ENCODE measurements at places on chromosomes 7 and 10. TPM values are rescaled to one million over a fixed set of nuclear protein-coding genes. Genes with fewer than 3 reads are reported as not detected.

- peaks cover 14% of the 10 kb centered on the region for H3K27me3 ChIP-seq
- no peak overlapping the region for H3K4me3 ChIP-seq
- H3K4me1 ChIP-seq = no peaks in the 10 kb centered on the region
- no peaks in the 10 kb centered on the region for H3K36me3 ChIP-seq
These were observed 217.7 kb downstream of the TMEM178B start for GRCh38 chr7:141291541-141291940.

AMZ1 gene
- total RNA-seq = not detected

VPS37D gene
- total RNA-seq = 1.1 TPM

GRCh38 chr7:65404020-65404419, 30.4 kb downstream of the ZNF92 start:
- H3K4me3 ChIP-seq = no peak overlapping the region
- H3K36me3 ChIP-seq = peaks cover 12% of the 10 kb centered on the region
- no peaks in the 10 kb centered on the region for H3K4me1 ChIP-seq
- no peak overlapping the region for H3K27ac ChIP-seq
- H3K27me3 ChIP-seq = no peaks in the 10 kb centered on the region

NEUROG3 gene
- total RNA-seq = not detected

VWDE gene
- 92.6 TPM for total RNA-seq

TMEM184A gene
- 0.31 TPM for total RNA-seq

HDAC9 gene
- 0.31 TPM for total RNA-seq

ANK3 gene
- total RNA-seq = 25.0 TPM

TFR2 gene
- total RNA-seq = 121 TPM

GRCh38 chr10:131689486-131689885, 211.3 kb upstream of the PPP2R2D start:
- DNase-seq = no peak
- H3K36me3 ChIP-seq = no peaks in the 10 kb centered on the region
- H3K27me3 ChIP-seq = no peaks in the 10 kb centered on the region
- no peak overlapping the region for H3K4me3 ChIP-seq

- peaks cover 25% of the 10 kb centered on the region for H3K36me3 ChIP-seq
- no peak overlapping the region for H3K4me3 ChIP-seq
- peak; percentile 91 for DNase-seq
- H3K4me1 ChIP-seq = peaks cover 60% of the 10 kb centered on the region
- H3K27ac ChIP-seq = peak overlapping the region; percentile 9
These were observed 4.7 kb upstream of the ARPC1B start for GRCh38 chr7:99369767-99370391.

GRCh38 chr7:155512246-155512887, 34.0 kb downstream of the CNPY1 start:
- H3K4me3 ChIP-seq = no peak overlapping the region
- no peaks in the 10 kb centered on the region for H3K36me3 ChIP-seq
- peaks cover 7% of the 10 kb centered on the region for H3K4me1 ChIP-seq
- H3K27me3 ChIP-seq = peaks cover 58% of the 10 kb centered on the region

- H3K4me3 ChIP-seq = no peak overlapping the region
- H3K27ac ChIP-seq = no peak overlapping the region
- H3K36me3 ChIP-seq = no peaks in the 10 kb centered on the region
- H3K4me1 ChIP-seq = no peaks in the 10 kb centered on the region
These were observed 976.1 kb downstream of the REEP3 start for GRCh38 chr10:64497306-64497705.

GRCh38 chr7:29977886-29978651, 11.5 kb downstream of the SCRN1 start:
- H3K27ac ChIP-seq = no peak overlapping the region
- no peaks in the 10 kb centered on the region for H3K4me1 ChIP-seq
- peaks cover 7% of the 10 kb centered on the region for H3K27me3 ChIP-seq

GRCh38 chr10:72260239-72260975, 13.3 kb upstream of the DDIT4 start:
- peaks cover 51% of the 10 kb centered on the region for H3K4me1 ChIP-seq
- H3K4me3 ChIP-seq = peak overlapping the region; percentile 54
- H3K27me3 ChIP-seq = no peaks in the 10 kb centered on the region
- H3K27ac ChIP-seq = peak overlapping the region; percentile 94
- H3K36me3 ChIP-seq = no peaks in the 10 kb centered on the region
- DNase-seq = peak; percentile 100

DNA sequence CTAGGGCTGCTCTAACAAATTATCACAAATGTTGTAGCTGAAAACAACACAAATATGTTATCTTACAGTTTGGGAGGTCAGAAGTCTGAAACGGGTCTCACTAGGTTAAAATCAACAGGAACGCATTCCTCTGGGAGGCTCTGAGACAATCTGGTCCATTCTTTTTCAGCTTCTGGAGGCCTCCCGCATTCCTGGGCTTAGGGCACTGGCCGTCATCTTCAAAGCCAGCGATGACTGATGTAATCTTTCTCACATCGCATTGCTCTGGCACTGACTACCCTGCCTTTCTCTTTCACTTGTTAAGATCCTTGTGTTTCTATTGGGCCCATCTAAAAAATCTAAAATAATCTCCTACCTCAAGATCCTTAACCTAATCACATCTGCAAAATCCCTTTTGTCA, 1071.5 kb upstream of the C7orf33 start:
- DNase-seq = no peak
- H3K36me3 ChIP-seq = no peaks in the 10 kb centered on the region
- no peak overlapping the region for H3K4me3 ChIP-seq
- no peaks in the 10 kb centered on the region for H3K4me1 ChIP-seq
- no peak overlapping the region for H3K27ac ChIP-seq
- H3K27me3 ChIP-seq = no peaks in the 10 kb centered on the region

DNA sequence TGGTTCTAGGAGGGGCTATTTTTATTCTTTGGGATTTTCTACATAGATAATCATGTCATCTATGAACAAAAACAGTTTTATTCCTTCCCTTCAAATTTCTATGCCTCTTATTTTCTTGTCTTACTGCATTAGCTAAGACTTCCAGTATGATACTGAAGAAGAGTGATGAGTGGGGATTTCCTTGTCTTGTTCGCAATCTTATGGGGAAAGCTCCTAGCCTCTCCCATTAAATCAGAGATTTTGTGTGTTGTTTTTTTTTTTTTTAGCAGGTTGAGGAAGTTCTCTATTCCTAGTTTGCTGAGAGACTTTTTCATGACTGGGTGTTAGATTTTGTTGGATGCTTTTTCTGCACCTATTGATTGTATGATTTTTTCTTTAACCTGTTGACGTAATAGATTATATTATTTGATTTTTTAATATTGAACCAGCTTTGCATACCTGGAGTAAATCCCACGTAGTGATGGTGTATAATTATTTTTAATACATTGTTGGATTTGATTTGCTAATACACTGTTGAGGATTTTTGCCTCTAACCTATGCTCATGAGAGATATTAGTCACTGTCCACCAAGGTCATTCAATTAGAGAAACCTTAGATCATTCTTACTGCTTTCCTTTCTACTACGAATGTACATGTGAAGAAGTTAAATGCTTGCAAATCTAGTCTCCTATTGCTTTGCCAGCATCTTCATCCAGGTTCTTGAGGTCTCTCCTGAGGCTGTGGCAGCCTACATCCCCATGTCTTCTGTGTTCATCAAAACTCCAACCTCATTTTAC, 6.5 kb downstream of the ATP5F1C start:
- H3K4me3 ChIP-seq = no peak overlapping the region
- no peak for DNase-seq
- H3K27ac ChIP-seq = peak overlapping the region; percentile 11
- no peaks in the 10 kb centered on the region for H3K27me3 ChIP-seq

- no peaks in the 10 kb centered on the region for H3K36me3 ChIP-seq
- no peak overlapping the region for H3K4me3 ChIP-seq
- H3K4me1 ChIP-seq = no peaks in the 10 kb centered on the region
These were observed 20.9 kb downstream of the ANKRD7 start for GRCh38 chr7:118245267-118246040.

CYP2C19 gene
- not detected for total RNA-seq

DNA sequence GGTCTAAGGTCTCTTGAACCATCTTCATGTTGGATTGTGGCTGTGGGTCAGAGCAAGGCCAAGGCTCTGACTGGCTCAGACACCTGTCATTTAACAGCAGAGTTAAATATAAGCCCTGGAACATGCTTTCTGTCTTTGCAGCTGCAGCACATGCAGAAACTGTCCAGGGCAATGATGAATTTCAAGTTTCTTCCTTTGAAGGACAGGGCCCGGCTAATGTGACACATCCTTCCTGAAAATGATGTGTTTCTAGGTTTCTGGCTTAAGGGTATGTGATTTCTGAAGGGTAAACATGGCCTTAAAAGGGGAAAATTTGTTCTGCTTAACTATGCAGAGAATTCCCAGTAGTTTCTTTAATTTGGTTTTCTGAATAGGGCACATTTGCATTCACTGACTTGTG, 34.0 kb upstream of the SLC35B4 start:
- no peak for DNase-seq
- H3K36me3 ChIP-seq = no peaks in the 10 kb centered on the region
- H3K4me1 ChIP-seq = no peaks in the 10 kb centered on the region
- peaks cover 38% of the 10 kb centered on the region for H3K27me3 ChIP-seq
- no peak overlapping the region for H3K4me3 ChIP-seq
- no peak overlapping the region for H3K27ac ChIP-seq

GRCh38 chr7:47407821-47408674, 173.9 kb downstream of the TNS3 start:
- 0 out of 2 replicates have a peak, but pooled peaks cover 3% of the 10 kb centered on the region for H3K4me1 ChIP-seq
- peaks cover 56% of the 10 kb centered on the region for H3K27me3 ChIP-seq
- DNase-seq = no peak

DNA sequence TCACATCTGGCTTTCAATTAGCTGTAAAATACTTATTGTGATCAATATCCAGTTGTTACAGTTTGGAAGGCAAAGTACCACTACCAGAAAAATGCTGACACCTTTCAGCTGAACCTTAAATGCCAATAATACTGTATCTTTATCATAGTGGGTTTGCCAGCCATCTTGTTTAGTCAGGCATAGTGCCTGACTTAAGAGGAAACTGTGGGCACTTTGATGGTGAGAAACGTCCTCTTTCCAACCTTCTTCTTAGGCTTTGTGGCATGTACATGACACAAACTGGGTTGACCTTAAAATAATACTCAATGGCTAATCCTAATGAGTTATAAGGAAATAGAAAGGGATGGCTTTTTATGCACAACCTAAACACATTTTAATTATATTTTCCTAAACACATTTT, 52.3 kb upstream of the PRR15 start:
- no peak overlapping the region for H3K4me3 ChIP-seq
- H3K27me3 ChIP-seq = peaks cover 10% of the 10 kb centered on the region
- DNase-seq = no peak
- H3K27ac ChIP-seq = no peak overlapping the region

DNA sequence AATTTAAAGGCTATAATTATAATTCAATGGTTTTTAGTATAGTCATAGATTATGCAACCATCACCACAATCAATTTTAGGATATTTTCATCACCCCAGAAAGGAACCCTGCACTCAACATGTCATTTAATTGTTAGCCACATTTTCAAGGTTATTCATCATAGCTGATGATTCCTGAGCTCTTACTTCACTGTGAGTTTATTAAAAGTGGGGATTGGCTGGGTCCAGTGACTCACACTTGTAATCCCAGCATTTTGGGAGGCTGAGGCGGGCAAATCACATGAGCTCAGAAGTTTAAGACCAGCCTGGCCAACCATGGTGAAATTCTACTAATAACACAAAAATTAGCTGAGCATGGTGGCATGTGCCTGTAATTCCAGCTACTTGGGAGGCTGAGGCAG, 787 bp downstream of the CCL26 start:
- no peak overlapping the region for H3K27ac ChIP-seq
- no peak for DNase-seq
- peaks cover 22% of the 10 kb centered on the region for H3K4me1 ChIP-seq
- no peak overlapping the region for H3K4me3 ChIP-seq
- H3K36me3 ChIP-seq = no peaks in the 10 kb centered on the region

GRCh38 chr7:120180221-120180620, 92.8 kb upstream of the KCND2 start:
- no peaks in the 10 kb centered on the region for H3K4me1 ChIP-seq
- no peak overlapping the region for H3K27ac ChIP-seq
- no peak for DNase-seq
- no peaks in the 10 kb centered on the region for H3K27me3 ChIP-seq

DNA sequence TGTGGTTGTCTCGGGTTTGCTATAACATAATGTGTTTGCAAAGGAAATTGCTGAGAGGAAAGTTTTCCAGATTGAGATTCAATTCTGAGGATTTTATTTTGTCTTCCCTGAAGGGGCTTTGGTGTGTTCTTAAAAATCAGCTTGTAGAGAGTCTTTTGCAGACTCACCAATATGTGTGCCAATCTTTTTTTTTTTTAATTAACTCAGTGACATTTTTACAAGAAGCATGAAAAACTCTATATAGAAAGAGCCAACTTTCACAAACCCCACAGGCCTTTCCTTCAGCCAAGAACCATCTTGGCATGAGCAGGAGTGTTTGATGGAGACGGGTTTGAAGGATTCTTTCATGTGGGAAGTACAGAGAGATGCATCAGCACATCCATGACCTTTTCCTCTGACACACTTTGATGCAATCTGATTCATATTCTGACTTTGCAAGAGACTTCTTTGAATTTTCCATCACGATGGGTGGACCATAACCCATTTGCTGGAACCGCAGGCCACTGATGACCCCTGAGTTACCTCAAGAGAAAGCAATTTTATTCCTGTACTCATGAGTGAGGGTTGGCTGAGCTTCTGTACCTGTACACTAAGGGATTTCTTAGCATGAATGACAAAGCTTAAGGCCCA, 892.6 kb downstream of the XPNPEP1 start:
- H3K36me3 ChIP-seq = no peaks in the 10 kb centered on the region
- H3K4me3 ChIP-seq = no peak overlapping the region
- no peak for DNase-seq
- no peaks in the 10 kb centered on the region for H3K4me1 ChIP-seq
- no peak overlapping the region for H3K27ac ChIP-seq
- no peaks in the 10 kb centered on the region for H3K27me3 ChIP-seq

Measured in K562 (cell line).